Left kidney (tissue), 8 donors: ENCODE measurements at places on chromosomes 11 and 22. TPM values are rescaled to one million over a fixed set of nuclear protein-coding genes. Genes with fewer than 3 reads are reported as not detected.

The TRIM77 gene
- polyA plus RNA-seq: not detected

GRCh38 chr11:70193411-70194292, 9.4 kb upstream of the FADD start:
- no peak for DNase-seq

DNA sequence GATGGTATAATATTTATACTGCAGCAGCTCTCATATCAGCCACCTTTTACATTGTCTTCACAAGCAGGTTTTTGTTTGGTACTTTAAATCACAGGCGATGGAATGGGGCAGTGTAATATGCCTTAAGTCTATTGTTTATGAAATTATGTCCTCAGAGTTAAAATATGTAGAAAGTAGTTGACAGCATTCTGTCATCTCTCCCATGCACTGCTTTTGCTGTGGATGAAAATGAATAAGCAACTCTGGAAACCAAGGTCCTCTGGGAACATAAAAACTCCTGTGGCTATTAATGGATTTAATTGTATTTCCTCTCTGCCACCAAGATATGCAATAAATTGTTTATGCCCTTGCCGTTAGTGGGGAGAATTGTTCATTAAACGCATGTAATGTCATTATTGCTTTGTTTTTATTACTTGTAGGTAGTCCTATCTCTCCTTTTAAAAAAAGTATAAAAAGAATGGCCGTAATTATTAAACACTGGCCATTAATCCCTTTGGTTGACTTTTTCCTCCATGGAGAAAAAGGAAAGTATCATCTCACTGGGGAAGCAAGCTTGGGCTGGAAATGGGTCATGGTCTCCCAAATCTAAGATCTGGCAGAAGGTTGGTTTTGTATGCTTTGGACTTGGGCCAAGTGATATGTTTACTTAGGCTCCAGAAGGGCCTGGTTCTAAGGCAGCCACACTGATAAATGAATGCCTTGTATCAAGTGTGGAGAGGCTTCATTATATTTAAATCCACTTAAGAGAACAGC, 13.1 kb downstream of the PACS1 start:
- no peak for DNase-seq

DNA sequence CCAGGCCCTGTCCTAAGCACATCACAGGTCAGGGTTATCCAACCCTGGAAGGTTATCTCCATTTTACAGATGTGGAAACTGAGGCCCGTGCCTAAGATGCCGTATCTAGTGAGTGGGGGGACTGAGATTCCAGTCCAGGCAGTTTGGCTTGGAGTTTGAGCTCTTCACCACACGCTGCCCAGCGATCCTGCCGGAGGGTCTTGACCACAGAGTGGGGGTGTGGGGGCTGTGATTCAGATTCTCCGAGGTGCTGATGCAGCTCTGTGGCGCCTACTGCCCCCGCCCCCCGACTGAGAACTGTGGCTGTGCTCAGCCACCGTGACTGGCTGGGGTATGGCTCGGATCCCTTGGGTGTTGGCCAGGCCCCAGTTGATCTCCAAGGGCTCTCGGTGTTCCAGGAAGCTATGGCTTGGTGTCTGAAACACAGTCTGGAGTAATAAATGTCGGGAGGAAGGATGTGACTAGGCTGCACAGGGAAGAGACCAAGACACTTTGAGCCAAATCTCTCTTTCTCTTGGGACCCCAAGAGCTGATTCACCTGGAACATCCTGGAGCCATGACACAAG, 60.6 kb upstream of the RASD2 start:
- DNase-seq: no peak
